CD4-positive, alpha-beta memory T cell (primary cell): ENCODE measurements at places on chromosomes 13 and 19. TPM values are rescaled to one million over a fixed set of nuclear protein-coding genes. Genes with fewer than 3 reads are reported as not detected.

The SLAIN1 gene
- 58.9 TPM for total RNA-seq

The GFY gene
- total RNA-seq: not detected

The MAP2K2 gene
- total RNA-seq: 125 TPM

The LGALS4 gene
- 6.1 TPM for total RNA-seq

The TEAD2 gene
- total RNA-seq: not detected

The PRR20A gene
- not detected for total RNA-seq

DNA sequence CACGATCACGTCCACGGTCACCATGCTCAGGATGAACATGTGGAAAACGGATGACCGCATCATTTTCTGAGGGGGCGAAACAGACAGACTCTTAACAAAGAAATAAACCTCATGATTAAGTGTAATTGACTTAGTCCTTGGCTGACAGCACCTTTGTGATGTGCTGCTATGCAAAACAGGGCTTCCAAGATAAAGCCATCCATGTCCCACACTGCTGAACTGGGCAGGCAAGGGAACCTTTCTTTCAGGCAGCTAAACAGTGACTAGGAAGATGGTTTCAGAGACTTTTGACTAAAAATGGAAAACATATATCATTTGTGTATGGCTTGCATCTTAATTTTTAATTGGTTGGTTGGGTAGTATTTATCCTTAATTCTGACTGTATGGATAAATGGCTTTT is 157.8 kb downstream of the NALCN start:
- no peaks in the 10 kb centered on the region for H3K27me3 ChIP-seq
- no peak for DNase-seq
- H3K4me3 ChIP-seq: no peak overlapping the region
- no peaks in the 10 kb centered on the region for H3K4me1 ChIP-seq

GRCh38 chr19:4375164-4376027 is 25.0 kb downstream of the SH3GL1 start:
- H3K4me1 ChIP-seq: peaks cover 95% of the 10 kb centered on the region
- H3K27ac ChIP-seq: no peak overlapping the region
- no peak for DNase-seq
- no peaks in the 10 kb centered on the region for H3K27me3 ChIP-seq
- H3K36me3 ChIP-seq: no peaks in the 10 kb centered on the region

DNA sequence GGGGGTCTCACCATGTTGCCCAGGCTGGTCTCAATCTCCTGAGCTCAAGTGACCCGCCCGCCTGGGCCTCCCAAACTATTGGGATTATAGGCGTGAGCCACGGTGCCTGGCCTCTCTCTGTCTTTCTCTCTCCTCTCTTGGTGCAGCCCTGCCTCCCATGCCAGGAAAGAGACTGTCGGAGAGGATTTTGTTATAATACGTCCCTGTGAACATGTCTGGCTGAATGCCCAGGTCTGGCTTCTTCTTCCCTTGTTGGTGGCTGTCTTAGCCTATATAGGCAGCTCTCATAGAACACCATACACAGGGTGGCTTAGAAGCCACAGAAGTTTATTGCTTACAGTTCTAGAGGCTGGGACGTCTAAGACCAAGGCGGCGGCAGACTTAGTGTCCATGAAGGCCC is 46.4 kb downstream of the PEX11G start:
- no peaks in the 10 kb centered on the region for H3K4me1 ChIP-seq
- H3K36me3 ChIP-seq: peaks cover 73% of the 10 kb centered on the region
- no peak for DNase-seq
- no peak overlapping the region for H3K27ac ChIP-seq
- H3K27me3 ChIP-seq: no peaks in the 10 kb centered on the region

- no peak for DNase-seq
- no peak overlapping the region for H3K4me3 ChIP-seq
- H3K27ac ChIP-seq: no peak overlapping the region
- no peaks in the 10 kb centered on the region for H3K27me3 ChIP-seq
Observed at GRCh38 chr13:46731535-46731934, 65.4 kb downstream of the ESD start.

- no peak for DNase-seq
- H3K27ac ChIP-seq: no peak overlapping the region
- no peaks in the 10 kb centered on the region for H3K27me3 ChIP-seq
- H3K4me1 ChIP-seq: peaks cover 15% of the 10 kb centered on the region
Observed at GRCh38 chr13:25762795-25763377, 288.9 kb downstream of the SHISA2 start.

DNA sequence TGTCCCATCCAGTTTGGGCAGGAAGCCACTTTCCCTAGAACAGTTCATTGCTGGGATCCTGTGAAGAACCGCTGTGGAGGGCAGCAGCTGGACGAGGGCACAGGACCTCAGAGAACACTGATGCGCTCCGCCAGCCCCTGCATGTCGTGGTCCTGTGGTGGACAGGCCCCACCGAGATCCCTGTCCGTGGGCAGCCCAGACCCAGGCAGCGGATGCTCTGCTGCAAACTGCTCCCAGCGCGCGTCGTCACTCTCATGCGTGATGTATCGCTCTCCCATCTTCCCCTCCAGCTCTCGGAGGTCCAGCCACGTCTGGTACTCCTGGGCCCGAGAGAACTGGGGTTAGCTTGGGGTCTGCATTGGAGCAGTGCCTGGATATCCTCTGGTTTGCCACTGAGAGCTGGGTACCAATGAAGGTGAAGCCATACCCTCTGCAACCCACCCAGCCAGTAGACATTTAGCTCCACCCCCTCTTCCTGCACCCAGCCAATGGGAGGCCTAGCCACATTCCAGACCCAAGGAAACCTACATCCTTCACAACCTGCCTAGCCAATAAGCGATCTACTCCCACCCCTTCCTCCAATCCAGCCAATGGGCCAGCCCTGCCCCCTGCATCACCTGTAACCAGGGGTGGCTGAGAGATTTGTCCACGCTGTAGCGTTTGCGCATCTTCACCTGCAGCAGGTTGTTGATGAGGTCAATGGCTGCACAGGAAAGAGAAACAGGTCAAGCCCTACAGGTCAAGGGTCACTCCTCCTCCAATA is 13.6 kb upstream of the DACT3 start:
- H3K36me3 ChIP-seq: peaks cover 55% of the 10 kb centered on the region
- no peak for DNase-seq
- H3K27me3 ChIP-seq: no peaks in the 10 kb centered on the region
- H3K4me3 ChIP-seq: no peak overlapping the region
- H3K27ac ChIP-seq: no peak overlapping the region

GRCh38 chr19:45251452-45252354 is 632 bp downstream of the MARK4 start:
- H3K27ac ChIP-seq: peak overlapping the region; percentile 49
- DNase-seq: no peak
- no peaks in the 10 kb centered on the region for H3K27me3 ChIP-seq
- no peaks in the 10 kb centered on the region for H3K36me3 ChIP-seq
- peak overlapping the region; percentile 17 for H3K4me3 ChIP-seq

GRCh38 chr19:5358173-5358800 is 17.7 kb upstream of the PTPRS start:
- H3K27ac ChIP-seq: no peak overlapping the region

- no peak overlapping the region for H3K27ac ChIP-seq
- no peak overlapping the region for H3K4me3 ChIP-seq
- H3K27me3 ChIP-seq: no peaks in the 10 kb centered on the region
- peaks cover 11% of the 10 kb centered on the region for H3K36me3 ChIP-seq
- no peak for DNase-seq
- no peaks in the 10 kb centered on the region for H3K4me1 ChIP-seq
Observed at GRCh38 chr13:111219950-111220349, 100.5 kb upstream of the TEX29 start.

GRCh38 chr19:16316506-16316882 is 8.1 kb upstream of the KLF2 start:
- no peak overlapping the region for H3K4me3 ChIP-seq
- DNase-seq: no peak
- H3K27ac ChIP-seq: no peak overlapping the region
- H3K4me1 ChIP-seq: peaks cover 13% of the 10 kb centered on the region
- H3K36me3 ChIP-seq: no peaks in the 10 kb centered on the region

DNA sequence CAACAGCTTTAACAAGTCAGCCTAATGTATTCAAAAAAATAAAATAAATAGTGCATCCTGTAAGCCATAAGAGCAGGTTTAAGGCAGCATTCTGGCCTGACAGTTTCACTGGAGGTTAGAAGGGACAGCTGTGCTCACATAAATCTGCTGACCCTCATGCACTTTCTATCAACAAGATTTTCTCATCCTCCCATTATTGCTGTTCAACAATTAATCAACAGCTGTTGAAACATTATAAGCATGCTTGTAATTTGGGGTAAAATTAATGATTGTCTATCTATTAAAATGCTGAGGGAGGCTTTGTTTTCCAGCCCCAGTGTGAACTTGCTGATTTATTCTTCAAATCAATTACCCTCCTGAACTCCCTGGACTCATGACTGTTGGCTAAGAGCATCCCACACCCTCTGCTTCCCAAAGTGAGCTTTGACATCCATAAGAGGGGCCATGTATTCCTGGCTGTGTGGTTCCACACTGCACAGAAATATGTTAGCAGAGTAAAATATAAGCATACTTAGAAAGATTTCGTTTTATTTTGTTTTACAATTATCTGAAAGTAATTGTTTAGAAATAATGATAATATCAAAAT is 492.4 kb downstream of the EFNB2 start:
- no peaks in the 10 kb centered on the region for H3K36me3 ChIP-seq
- H3K4me3 ChIP-seq: no peak overlapping the region
- no peak overlapping the region for H3K27ac ChIP-seq
- no peaks in the 10 kb centered on the region for H3K4me1 ChIP-seq

DNA sequence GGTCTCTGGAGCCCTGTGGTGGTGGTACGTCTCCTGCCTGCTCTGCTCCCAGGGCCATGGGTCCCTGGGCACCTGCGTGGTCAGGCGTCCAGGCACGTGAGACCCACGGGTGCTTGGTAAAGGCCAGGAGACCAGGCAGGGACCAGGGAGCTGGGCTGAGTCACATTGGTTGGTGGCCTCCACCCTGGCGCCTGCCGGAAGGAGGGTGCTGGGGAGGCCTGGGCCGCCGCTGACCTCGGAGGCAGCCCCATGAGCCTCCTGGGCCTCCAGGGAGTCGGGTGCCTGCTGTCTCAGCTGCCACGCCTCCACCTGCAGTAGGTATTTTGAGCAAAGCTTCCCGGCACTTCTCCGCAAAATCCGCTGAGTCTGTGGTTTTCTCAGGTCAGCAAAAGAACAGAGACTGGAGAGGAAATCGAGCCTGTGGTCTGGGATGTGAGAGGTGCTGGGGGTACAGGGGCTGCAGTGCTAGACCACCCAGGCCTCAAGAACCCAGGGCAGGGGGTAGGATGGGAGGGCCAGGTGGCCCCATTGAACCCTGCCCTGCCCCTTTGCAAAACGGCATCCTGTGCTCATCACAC is 3.6 kb upstream of the PLK5 start:
- H3K27me3 ChIP-seq: peaks cover 10% of the 10 kb centered on the region
- no peak overlapping the region for H3K27ac ChIP-seq
- no peaks in the 10 kb centered on the region for H3K4me1 ChIP-seq
- no peaks in the 10 kb centered on the region for H3K36me3 ChIP-seq

DNA sequence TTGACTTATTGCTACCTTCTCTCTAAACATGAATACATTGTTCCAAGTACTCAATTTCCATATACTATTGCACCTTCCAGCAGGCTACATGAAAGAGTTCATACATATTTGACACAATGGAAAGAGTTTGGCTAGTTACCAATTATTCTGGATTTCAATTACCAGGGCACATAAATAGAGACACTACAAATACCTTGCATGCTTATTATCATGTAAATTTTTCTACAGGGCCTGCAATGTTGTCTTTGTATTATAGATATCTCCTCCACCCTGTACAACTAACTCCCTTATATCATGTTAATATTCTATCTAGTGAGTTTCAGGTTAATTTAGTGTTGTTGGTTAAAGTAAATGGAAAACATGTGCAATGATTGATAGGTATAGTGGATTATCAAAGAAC is 540.7 kb upstream of the SLITRK5 start:
- H3K27me3 ChIP-seq: no peaks in the 10 kb centered on the region
- no peak overlapping the region for H3K4me3 ChIP-seq
- H3K27ac ChIP-seq: no peak overlapping the region
- H3K4me1 ChIP-seq: no peaks in the 10 kb centered on the region
- H3K36me3 ChIP-seq: no peaks in the 10 kb centered on the region

DNA sequence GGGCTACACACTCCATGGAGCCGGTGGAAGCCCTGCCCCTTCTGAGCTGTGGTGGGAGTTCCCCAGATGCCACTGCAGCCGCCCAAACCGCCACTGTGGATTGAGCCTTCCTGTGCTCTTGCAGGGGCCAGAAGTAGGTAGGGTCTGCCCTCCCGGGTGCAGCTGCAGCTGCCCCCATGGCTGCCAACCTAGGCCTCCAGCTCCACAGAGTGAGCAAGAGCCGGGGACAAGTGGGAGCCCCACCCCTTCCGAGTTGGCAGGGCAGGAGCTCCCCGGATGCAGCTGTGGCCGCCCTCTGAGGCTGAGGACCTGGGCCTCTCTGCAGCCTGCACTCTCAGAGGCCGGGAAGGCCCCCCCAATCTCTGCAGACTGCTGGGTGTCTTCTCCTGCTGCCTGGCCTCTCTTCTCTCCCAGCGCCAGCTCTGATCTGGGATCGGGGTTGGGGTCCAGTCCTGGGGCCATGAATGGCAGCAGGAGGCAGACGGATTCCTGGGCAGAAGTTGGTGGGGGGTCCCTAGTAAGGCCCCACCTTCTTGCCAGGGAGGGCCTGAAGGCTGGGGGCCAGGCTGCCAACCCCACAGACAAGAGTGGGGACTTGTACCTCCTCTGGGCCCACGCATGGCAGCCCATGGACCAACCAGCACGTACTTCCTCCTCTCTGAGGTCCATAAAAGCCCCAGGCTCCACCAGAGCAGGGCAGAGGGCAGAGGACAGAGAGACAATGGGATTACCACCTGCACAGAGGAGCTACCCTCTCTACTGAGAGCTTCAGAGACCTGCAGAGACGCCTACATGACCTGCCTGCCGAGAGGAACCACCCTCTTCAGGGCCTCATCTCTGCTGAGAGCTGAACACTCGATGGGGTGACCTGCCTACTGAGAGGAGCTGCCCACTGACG is 28.9 kb downstream of the AP2S1 start:
- H3K27ac ChIP-seq: peak overlapping the region; percentile 34
- H3K4me1 ChIP-seq: peaks cover 29% of the 10 kb centered on the region
- H3K36me3 ChIP-seq: no peaks in the 10 kb centered on the region
- DNase-seq: peak; percentile 50

DNA sequence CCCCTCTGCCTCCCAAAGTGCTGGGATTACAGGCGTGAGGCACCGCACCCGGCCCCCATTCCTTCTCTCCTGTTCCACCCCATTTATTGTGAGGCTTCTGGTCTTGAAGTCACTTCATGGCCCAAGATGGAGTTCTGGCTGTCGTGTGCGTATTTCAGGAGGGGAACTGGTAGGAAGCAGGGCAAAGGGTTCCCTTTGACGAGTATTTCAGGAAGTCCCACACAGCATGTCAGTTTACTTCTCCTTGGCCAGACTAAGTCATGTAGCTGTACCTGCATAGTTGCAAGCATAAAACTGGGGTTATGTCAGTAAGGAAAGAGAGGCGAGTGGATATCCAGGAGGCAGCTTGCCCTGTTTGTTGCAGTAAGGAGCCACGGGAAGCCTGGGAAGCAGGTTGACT is 10.1 kb downstream of the WDR62 start:
- H3K27ac ChIP-seq: no peak overlapping the region
- no peak for DNase-seq
- H3K27me3 ChIP-seq: no peaks in the 10 kb centered on the region
- H3K4me3 ChIP-seq: no peak overlapping the region
- H3K4me1 ChIP-seq: no peaks in the 10 kb centered on the region
- H3K36me3 ChIP-seq: no peaks in the 10 kb centered on the region
